Airway epithelial cell (primary cell): ENCODE measurements at places on chromosomes 12 and 14. TPM values are rescaled to one million over a fixed set of nuclear protein-coding genes. Genes with fewer than 3 reads are reported as not detected.

The DNAI7 gene
- total RNA-seq, result 0.28 TPM in 1 of 2 replicates, not detected in the other

The OR4N2 gene
- not detected in 2 replicates for total RNA-seq

The PLCZ1 gene
- not detected in 2 replicates for total RNA-seq

The SDSL gene
- total RNA-seq, result 2.3 and 4.2 TPM in 2 replicates

The MANSC1 gene
- total RNA-seq, result 5.2 and 10.6 TPM in 2 replicates

The SYCP3 gene
- total RNA-seq, result not detected in 2 replicates

The KRT2 gene
- total RNA-seq, result 0.28 TPM in 1 of 2 replicates, not detected in the other

The SLC41A2 gene
- 0.46 and 1.1 TPM in 2 replicates for total RNA-seq

The CMA1 gene
- total RNA-seq, result not detected in 2 replicates

The ACOT4 gene
- 0.42 and 2.0 TPM in 2 replicates for total RNA-seq

The KRT5 gene
- 10,625 and 11,680 TPM in 2 replicates for total RNA-seq

The C12orf50 gene
- total RNA-seq, result not detected in 2 replicates

The CACNA1C gene
- not detected in 2 replicates for total RNA-seq

The TOMM20L gene
- total RNA-seq, result not detected in 2 replicates

The CLEC6A gene
- not detected in 2 replicates for total RNA-seq

The LMBR1L gene
- 13.4 and 20.5 TPM in 2 replicates for total RNA-seq

The GATC gene
- total RNA-seq, result 14.6 and 14.8 TPM in 2 replicates

The KRT79 gene
- total RNA-seq, result not detected in 2 replicates

The AVPR1A gene
- not detected in 2 replicates for total RNA-seq

The STAC3 gene
- 0.35 and 1.1 TPM in 2 replicates for total RNA-seq

The CISTR gene
- not detected in 2 replicates for total RNA-seq

The ST8SIA1 gene
- total RNA-seq, result 0.21 and 0.23 TPM in 2 replicates

The GPRC5D gene
- not detected in 2 replicates for total RNA-seq

The POTEG gene
- total RNA-seq, result not detected in 2 replicates

The PMEL gene
- 1.9 and 2.6 TPM in 2 replicates for total RNA-seq

The RPS6KL1 gene
- total RNA-seq, result 1.6 and 1.8 TPM in 2 replicates

The EID3 gene
- total RNA-seq, result 0.14 and 0.42 TPM in 2 replicates

The IFI27 gene
- total RNA-seq, result 0.49 and 72.5 TPM in 2 replicates

The TPPP2 gene
- total RNA-seq, result not detected in 2 replicates

The ZDHHC22 gene
- total RNA-seq, result not detected in 2 replicates

The BDKRB2 gene
- 3.9 and 5.3 TPM in 2 replicates for total RNA-seq

The NINJ2 gene
- total RNA-seq, result not detected in 2 replicates

The COX14 gene
- 57.8 and 64.6 TPM in 2 replicates for total RNA-seq

The TPH2 gene
- total RNA-seq, result not detected in 2 replicates

The SLC4A8 gene
- total RNA-seq, result 0.23 and 0.28 TPM in 2 replicates
